ENCODE measurements at places on chromosomes 16 and 17. TPM values are rescaled to one million over a fixed set of nuclear protein-coding genes. Genes with fewer than 3 reads are reported as not detected.
A peak's percentile ranks its signal among the peaks of the same experiment; 100 is the strongest.

The CAPNS2 gene
- total RNA-seq, result 0.51 TPM

The TLCD2 gene
- total RNA-seq, result 5.1 TPM

The TNP2 gene
- not detected for total RNA-seq

The RNF112 gene
- 21.5 TPM for total RNA-seq

The CCL8 gene
- total RNA-seq, result 0.26 TPM

The TMIGD1 gene
- total RNA-seq, result not detected

The UTS2R gene
- not detected for total RNA-seq

The NPIPA3 gene
- total RNA-seq, result 0.77 TPM

The RAB11FIP3 gene
- total RNA-seq, result 17.5 TPM

The MYO15A gene
- 0.77 TPM for total RNA-seq

DNA sequence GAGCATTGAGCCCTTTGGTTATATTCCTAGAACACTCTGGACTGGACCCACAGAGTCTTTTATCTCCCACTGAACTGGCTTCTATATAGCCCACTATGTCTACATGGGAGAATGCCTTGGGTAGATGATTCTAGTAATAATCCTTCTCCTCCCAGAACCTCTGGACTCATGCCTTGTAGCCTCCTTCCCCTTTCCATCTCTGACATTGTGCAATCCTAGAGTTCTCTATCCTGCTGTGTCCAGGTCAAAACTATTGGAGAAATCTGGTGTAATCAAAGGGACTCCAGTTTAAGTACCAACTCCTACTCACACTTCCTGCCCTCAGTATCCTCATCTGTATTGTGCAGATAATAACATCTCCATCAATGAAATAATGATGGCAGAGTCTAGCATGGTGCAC is 9.1 kb downstream of the RCVRN start:
- H3K4me1 ChIP-seq, result no peaks in the 10 kb centered on the region
- no peak overlapping the region for H3K27ac ChIP-seq
- no peak for DNase-seq
- H3K4me3 ChIP-seq, result no peak overlapping the region
- no peaks in the 10 kb centered on the region for H3K27me3 ChIP-seq

GRCh38 chr16:85384833-85385462 is 228.2 kb upstream of the GSE1 start:
- DNase-seq, result no peak
- no peaks in the 10 kb centered on the region for H3K36me3 ChIP-seq
- no peak overlapping the region for H3K4me3 ChIP-seq
- no peaks in the 10 kb centered on the region for H3K27me3 ChIP-seq
- no peak overlapping the region for H3K27ac ChIP-seq
- peaks cover 3% of the 10 kb centered on the region for H3K4me1 ChIP-seq

GRCh38 chr16:3610698-3611145 is 684 bp downstream of the SLX4 start:
- no peaks in the 10 kb centered on the region for H3K27me3 ChIP-seq
- peak overlapping the region; percentile 75 for H3K4me3 ChIP-seq
- DNase-seq, result no peak
- no peaks in the 10 kb centered on the region for H3K36me3 ChIP-seq
- H3K27ac ChIP-seq, result peak overlapping the region; percentile 59

GRCh38 chr17:73478768-73479424 is 165.3 kb downstream of the SDK2 start:
- no peak overlapping the region for H3K4me3 ChIP-seq
- no peaks in the 10 kb centered on the region for H3K27me3 ChIP-seq
- H3K4me1 ChIP-seq, result no peaks in the 10 kb centered on the region
- H3K27ac ChIP-seq, result no peak overlapping the region
- no peak for DNase-seq

DNA sequence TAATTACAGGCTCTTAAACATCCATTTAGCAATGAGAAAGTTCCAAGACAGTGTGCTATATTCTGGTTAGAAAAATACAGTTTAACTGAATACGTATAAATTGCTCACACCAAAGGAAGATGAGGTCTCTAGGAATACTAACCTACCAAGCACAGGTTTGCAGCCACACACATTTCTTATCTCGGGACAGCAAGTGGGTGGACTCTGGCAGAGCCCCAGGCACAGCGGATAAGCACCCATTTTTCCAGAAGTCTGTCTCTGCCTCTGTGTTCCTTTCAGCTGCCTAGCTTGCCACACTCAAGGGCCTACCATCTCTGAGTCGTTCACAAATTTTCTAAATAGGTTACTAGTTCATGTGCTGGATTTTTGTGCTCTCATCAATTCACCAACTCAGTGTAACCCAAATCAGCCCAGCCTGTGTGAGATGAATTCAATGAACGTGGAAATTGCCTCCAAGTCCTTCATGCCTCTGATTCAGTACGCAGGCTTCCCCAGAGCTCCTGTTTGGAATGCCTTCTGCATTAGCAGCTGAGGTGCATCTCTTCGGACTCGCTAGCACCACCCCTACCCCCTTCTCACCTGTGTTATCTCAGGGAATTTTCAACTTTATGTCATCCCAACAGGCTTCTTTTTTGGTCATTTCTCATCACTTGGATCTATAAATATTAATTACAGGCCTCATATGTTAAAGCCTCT is 581.0 kb upstream of the CDH11 start:
- no peak overlapping the region for H3K27ac ChIP-seq
- H3K4me3 ChIP-seq, result no peak overlapping the region
- no peak for DNase-seq
- H3K27me3 ChIP-seq, result no peaks in the 10 kb centered on the region
- no peaks in the 10 kb centered on the region for H3K4me1 ChIP-seq

DNA sequence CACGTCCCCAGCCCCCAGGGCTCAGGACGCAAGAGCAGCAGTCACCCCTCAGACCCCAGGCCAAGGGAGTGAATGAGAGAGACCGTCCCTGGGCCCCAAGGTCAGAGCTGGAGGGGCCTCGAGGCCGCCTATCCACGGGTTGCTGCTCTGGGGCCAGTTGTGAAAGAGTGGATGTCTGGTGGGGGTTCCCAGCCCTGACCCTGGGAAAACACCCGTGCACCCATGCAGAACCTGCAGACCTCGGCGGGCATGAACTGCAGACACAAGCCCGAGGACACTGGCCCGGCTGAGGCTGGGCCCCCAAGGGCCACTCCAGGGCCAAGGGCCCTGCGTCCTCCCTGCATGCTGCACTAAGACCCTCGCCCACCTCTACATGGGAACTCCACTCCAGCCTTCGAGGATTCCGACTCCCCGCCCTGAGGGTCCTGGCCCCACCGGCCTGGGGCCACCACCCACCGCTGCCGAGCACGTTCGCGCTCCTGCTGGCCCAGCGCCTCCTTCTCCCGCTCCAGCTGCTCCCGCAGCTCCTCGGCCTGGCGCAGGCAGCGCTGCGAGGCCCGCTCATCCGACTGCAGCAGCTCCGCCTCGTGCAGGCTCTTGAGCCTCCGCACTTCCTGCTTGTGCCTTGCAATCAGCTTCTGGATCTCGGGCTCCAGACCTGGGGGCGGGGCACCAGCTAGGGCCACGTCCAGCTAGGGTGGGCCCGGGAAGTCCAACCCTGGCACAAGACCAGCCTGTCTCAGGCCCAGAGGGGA is 27.6 kb upstream of the AATK start:
- no peak for DNase-seq
- no peaks in the 10 kb centered on the region for H3K27me3 ChIP-seq
- no peak overlapping the region for H3K27ac ChIP-seq
- H3K36me3 ChIP-seq, result no peaks in the 10 kb centered on the region
- H3K4me1 ChIP-seq, result no peaks in the 10 kb centered on the region
- H3K4me3 ChIP-seq, result no peak overlapping the region

- peak overlapping the region; percentile 58 for H3K27ac ChIP-seq
- H3K4me1 ChIP-seq, result peaks cover 5% of the 10 kb centered on the region
- DNase-seq, result peak; percentile 9
- H3K36me3 ChIP-seq, result no peaks in the 10 kb centered on the region
- H3K4me3 ChIP-seq, result peak overlapping the region; percentile 90
- peaks cover 5% of the 10 kb centered on the region for H3K27me3 ChIP-seq
These were observed 714 bp downstream of the ACSF3 start for GRCh38 chr16:89094252-89094879.

GRCh38 chr17:77571155-77571981 is 387.1 kb upstream of the TNRC6C start:
- no peaks in the 10 kb centered on the region for H3K36me3 ChIP-seq
- no peaks in the 10 kb centered on the region for H3K4me1 ChIP-seq
- H3K4me3 ChIP-seq, result no peak overlapping the region
- DNase-seq, result peak; percentile 35
- H3K27ac ChIP-seq, result no peak overlapping the region

- no peak for DNase-seq
- no peak overlapping the region for H3K4me3 ChIP-seq
- H3K36me3 ChIP-seq, result no peaks in the 10 kb centered on the region
- H3K27ac ChIP-seq, result no peak overlapping the region
These were observed 10.0 kb downstream of the GRB7 start for GRCh38 chr17:39747745-39748144.

GRCh38 chr17:74679374-74679773 is 33.3 kb downstream of the CD300LF start:
- no peaks in the 10 kb centered on the region for H3K36me3 ChIP-seq
- no peaks in the 10 kb centered on the region for H3K27me3 ChIP-seq
- no peak overlapping the region for H3K4me3 ChIP-seq
- no peak overlapping the region for H3K27ac ChIP-seq
- no peak for DNase-seq
- H3K4me1 ChIP-seq, result no peaks in the 10 kb centered on the region

DNA sequence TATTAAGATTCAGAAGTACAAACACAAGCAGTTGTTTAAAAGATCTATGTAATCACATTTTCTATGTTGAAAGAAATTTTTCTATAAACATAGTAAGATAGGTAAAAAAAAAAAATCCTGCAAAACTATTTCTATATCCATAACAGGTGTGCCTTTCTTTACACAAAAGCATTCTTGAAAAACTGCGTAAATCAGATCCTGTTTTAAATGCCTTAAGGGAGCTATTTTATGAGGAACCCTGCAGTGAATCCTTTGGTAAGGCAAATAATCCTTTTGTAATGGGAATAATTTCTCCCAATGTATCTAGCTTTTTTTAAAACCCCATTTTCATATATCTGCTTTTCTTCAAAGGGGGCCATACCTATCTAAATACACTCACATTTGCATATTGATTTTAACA is 157.3 kb downstream of the AATF start:
- no peak for DNase-seq
- H3K36me3 ChIP-seq, result peaks cover 6% of the 10 kb centered on the region
- no peaks in the 10 kb centered on the region for H3K4me1 ChIP-seq
- H3K4me3 ChIP-seq, result no peak overlapping the region

- peaks cover 32% of the 10 kb centered on the region for H3K36me3 ChIP-seq
- H3K4me3 ChIP-seq, result no peak overlapping the region
- peaks cover 3% of the 10 kb centered on the region for H3K4me1 ChIP-seq
- no peaks in the 10 kb centered on the region for H3K27me3 ChIP-seq
- DNase-seq, result no peak
- no peak overlapping the region for H3K27ac ChIP-seq
These were observed 27.4 kb downstream of the NDEL1 start for GRCh38 chr17:8463099-8463498.

GRCh38 chr17:79047291-79047920 is 23.4 kb downstream of the C1QTNF1 start:
- no peak overlapping the region for H3K4me3 ChIP-seq
- H3K27ac ChIP-seq, result no peak overlapping the region
- no peaks in the 10 kb centered on the region for H3K36me3 ChIP-seq
- H3K27me3 ChIP-seq, result no peaks in the 10 kb centered on the region

All from fibroblast of lung (primary cell).